Mucosa of descending colon (tissue), 3 donors: ENCODE measurements at places on chromosomes 11 and 22. TPM values are rescaled to one million over a fixed set of nuclear protein-coding genes. Genes with fewer than 3 reads are reported as not detected.

- peak; percentile 23 for DNase-seq
Observed at GRCh38 chr11:81070948-81071347, 1630.1 kb upstream of the TENM4 start.

DNA sequence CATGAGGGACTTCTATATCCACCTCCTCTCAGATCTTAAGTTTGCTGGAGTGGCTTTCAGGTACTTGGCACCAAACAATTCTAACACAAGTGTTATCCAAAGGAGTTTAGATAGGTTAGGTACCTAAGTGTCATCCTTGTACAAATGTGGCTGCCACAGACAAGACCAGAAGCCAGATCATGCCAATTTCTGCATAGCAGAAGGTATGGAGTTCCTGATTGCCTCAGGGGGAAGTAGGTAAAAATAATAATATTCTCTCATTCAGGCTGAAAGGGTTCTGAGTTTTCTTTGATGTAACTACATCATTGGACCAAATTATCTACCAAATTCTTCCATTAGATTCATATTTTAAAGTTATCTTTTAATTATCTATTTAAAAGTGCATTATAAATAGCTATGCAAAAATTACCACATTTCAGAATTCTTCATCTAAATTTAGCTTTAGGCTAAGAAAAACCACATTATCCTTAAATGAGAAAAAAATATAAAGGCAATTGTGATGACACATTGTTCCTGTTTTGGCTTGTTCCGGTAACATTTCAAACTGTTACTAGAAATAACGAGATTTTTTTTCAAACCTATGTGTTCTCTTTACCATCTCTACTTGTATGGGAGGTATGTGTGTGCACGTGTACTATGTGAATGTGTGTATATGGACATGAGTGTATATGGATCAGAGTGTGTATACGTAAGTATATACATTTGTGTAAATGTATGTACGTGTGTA is 66.2 kb upstream of the POU2AF2 start:
- no peak for DNase-seq

SNX32 gene
- total RNA-seq = 9.4 TPM

GRCh38 chr11:44034639-44035038 is 13.1 kb upstream of the ACCSL start:
- no peak for DNase-seq

MAP6 gene
- total RNA-seq = 1.9 TPM

MYOD1 gene
- total RNA-seq = not detected

GRCh38 chr11:119974467-119974866 is 163.4 kb downstream of the TRIM29 start:
- DNase-seq = no peak

- DNase-seq = peak; percentile 63
Observed at GRCh38 chr11:117822074-117823033, 2.2 kb downstream of the FXYD2 start.

POU2F3 gene
- 2.2 TPM for total RNA-seq

DNA sequence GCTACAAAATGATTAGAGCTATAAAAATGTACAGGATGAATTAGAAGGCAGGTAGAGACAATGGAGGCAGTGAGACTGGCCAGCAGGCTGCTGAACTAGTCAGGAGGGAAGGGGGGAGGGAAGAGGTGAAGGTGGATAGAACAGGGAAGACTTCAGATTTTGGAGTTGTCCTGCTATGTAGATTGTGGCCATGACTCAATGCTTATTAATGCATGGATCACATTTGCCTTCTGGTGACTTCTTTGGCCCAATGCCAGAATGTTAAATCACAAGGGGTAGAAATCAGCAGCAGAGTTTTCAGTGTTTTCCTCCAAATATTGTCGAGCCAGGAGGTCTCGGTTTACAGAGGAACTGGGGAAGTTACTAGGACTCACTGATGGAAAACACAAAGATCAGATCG is 346.6 kb downstream of the AASDHPPT start:
- DNase-seq = no peak

NFAM1 gene
- 2.9 TPM for total RNA-seq

MPPED2 gene
- total RNA-seq = 10.1 TPM

GLYATL1 gene
- total RNA-seq = not detected

- no peak for DNase-seq
Observed at GRCh38 chr22:49146511-49146910, 681.2 kb downstream of the BRD1 start.

- no peak for DNase-seq
Observed at GRCh38 chr11:1563697-1564534, 8.2 kb downstream of the DUSP8 start.

GRCh38 chr11:45663486-45664375 is 1.7 kb downstream of the CHST1 start:
- no peak for DNase-seq

GRCh38 chr11:8963569-8964323 is 496 bp downstream of the TMEM9B start:
- peak; percentile 93 for DNase-seq

GRCh38 chr11:107860688-107861087 is 2.1 kb upstream of the SLC35F2 start:
- DNase-seq = no peak

INS gene
- total RNA-seq = not detected

DNA sequence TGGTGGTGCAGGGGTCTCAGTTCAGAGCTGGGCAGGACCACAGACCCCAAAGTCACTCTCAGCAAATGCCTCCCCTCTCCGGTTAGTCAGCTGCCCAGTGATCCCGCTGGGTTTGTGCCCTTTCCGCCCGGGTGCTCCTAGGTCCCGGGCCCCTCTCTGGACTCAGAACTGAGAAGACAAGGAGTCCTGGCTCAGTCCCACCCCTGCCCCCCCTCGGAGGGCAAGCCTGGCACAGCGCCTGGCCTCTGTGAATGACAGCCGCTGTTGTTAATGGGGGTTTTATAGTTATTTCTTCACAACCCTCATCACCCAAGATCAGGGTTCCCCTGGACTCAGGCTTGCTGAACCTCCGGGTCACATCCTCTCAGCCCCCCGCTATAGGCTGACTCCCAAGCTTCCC is 47.6 kb downstream of the ELFN2 start:
- no peak for DNase-seq

- DNase-seq = no peak
Observed at GRCh38 chr11:29093416-29094120, 923.3 kb downstream of the KCNA4 start.

GRCh38 chr11:131041331-131042040 is 125.2 kb upstream of the SNX19 start:
- no peak for DNase-seq

SYCE3 gene
- total RNA-seq = not detected
